ENCODE measurements at places on chromosomes 12 and 14.

DNA sequence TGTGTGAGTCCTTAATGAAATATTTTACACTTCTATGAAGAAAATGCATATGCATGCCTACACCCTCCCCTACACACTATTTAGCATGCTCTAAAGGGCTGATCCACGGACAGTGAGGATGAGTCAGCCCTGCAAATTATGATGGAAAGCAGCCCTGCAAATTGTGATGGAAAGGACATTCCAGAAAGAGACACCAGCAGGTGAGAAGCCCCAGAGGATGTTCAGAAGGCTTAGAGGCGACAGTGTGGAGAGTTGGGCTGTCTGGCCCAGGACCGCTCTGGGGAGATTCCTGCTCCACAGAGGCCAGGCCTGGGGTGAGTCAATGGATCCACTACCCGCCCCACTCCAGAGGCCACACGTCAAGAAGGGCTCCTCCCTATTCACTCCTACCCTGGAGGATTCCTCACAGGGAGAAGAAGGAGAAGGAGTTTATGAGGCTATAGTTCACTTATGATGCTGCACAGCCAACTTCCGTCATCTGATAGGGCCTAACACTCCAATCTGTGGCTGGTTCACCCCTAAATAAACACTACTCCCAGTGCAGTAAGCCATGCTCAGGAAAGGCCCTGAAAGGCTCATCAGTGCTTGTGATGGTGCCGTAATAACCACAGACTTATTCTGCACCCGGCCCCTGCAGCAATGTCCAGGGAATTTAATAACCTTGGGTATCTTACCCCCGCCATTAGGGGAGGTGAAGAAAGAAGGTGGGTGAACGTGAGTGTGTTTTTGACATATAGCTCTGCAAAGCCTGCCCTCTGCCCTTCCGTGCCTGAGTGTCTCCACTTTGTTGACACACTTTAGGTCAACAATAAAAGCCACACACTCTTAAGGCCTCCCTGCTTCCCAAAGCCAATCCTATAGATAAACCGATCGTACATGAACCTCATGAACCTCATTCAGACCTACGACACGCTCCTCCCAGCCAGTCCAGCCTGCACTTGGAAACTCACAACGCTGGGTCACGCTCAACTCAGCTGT is 46.4 kb downstream of the CLMN start:
- DNase-seq: no peak

DNA sequence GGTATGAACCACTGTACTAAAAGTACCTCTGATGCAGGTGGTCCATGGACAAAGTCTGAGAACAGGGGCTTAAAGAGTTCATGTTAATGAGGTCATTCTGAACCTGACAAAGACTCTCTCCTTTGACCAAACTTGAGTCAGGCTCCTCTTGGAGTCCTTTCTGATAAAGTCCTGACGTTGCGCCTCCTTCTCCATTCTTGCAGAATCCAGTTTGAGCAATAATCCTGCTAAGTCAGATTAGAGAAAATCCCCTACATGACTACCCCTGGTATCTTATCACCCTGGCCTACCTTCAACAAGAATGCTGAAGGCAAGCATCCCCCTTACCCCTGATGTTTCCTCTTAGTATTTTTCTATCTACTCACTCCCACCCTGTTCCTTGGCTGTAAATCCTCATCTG is 46.0 kb upstream of the ISM2 start:
- DNase-seq: no peak

DNA sequence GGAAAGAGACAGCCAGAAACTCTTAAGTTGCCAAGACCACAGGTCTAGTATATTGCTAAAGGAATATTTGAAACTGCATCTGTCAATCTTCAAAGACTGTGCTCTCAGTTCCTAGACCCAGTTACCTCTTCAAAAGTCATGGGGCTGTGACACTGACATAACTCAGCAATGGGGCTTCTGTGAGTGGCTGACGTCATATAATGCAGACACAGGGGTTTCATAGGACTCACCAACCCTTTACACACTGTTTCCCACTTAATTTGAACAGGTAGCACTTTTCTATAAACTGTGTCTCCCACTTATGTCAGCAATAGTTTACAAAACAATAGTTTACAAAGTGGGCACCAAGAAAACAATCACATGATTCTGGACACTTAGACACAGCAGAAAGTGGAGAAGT is 158.4 kb downstream of the GALC start:
- DNase-seq: no peak

DNA sequence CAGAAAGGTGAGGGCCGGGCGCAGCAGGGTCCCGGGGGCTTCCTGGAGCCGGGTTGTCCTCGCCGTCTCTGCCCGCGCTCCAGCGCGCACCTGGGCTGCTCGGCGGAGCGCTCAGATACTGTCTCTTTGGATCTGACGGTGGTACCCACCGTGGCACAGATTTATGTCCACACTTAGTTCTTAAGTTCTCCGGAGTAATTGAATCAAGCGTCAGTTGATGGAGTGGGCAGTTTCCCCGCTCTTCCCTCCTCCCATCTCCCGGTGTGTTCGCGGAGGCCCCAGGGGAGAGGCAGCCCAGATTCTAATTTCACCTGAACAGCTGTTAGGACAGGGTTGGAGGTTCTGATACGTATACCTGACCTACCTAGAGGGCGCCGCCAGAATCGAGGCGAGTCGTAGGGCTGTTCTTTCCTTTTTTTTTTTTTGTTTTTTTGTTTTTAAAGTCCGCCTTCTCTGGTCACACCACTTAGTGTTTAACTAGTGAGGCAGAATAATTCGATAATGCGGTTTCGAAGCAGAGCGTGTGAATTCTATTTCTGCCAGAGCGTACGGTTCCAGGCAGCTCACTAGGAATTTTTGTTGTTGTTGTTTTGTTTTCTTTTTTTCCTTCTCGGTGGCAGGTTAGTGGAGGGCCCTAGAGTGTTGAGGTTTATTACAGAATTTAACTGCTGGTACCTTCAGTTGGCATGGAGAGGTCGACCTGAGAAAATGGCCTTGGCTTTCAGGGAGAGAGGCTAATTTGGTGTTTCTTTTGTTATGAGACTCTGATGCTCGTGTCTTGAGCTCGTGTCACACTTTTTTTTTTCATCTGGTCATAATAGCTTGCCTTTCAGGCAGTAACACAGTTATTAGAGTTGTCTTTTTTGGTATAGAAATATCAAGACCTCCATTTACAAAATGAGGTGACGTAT is 22.3 kb upstream of the GNS start:
- DNase-seq: no peak

DNA sequence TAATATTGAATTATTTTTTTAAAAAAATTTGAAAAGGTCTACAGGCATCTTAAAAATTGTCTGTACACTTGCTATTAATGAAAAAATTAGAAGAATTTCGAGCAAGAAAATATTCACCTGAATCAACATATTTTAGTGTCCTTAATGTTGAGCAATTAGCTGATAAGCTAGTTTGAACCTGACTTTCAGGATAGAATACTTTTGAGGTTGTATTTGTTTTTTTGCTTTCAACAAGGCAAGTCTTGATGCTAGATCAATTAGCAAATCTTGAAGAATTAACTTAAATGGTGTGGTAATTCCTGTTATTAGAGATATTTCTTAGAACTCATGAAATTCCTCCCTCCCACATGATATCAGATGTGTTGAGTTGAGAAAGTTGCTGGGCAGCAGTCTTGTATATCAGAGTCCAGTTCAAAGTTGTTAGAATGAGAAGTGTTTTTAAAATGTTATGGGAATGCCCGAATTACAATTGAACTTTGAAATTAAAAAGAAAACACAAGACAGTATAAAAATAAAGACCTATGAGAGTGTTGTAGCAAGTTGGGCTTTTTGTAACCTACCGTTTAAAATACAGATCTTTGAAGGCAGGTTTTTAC is 119.2 kb downstream of the TRMT5 start:
- DNase-seq: no peak

Measured in effector memory CD4-positive, alpha-beta T cell (primary cell).